Activated T-cell treated with anti-CD3 and anti-CD28 coated beads for 24 hours (primary cell): ENCODE measurements at places on chromosomes 6 and 20.

- DNase-seq = no peak
These were observed 335.5 kb upstream of the NOX3 start for GRCh38 chr6:155791186-155791585.

DNA sequence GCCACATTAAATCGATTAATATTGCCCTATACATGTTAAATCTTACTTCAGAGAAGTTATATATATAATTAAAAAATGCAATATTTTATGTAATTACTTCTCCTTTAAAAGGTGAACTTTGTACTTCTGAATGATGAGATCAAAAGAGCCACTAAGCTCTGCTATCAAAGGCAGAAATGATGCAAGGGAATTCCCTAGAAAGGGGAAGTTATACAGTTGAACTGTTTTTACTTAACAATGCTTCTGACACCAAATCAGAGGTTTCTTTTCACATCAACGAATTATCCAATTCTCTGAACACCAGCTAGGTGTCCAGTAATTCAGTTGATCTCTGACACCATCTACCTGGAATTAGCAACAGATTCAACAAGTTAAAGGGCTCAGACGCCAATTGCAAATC lies 319.9 kb upstream of the TSHZ2 start:
- no peak for DNase-seq

GRCh38 chr20:7637184-7637583 lies 303.1 kb downstream of the HAO1 start:
- DNase-seq = no peak

- no peak for DNase-seq
These were observed 296.3 kb upstream of the JAG1 start for GRCh38 chr20:10970109-10970508.

DNA sequence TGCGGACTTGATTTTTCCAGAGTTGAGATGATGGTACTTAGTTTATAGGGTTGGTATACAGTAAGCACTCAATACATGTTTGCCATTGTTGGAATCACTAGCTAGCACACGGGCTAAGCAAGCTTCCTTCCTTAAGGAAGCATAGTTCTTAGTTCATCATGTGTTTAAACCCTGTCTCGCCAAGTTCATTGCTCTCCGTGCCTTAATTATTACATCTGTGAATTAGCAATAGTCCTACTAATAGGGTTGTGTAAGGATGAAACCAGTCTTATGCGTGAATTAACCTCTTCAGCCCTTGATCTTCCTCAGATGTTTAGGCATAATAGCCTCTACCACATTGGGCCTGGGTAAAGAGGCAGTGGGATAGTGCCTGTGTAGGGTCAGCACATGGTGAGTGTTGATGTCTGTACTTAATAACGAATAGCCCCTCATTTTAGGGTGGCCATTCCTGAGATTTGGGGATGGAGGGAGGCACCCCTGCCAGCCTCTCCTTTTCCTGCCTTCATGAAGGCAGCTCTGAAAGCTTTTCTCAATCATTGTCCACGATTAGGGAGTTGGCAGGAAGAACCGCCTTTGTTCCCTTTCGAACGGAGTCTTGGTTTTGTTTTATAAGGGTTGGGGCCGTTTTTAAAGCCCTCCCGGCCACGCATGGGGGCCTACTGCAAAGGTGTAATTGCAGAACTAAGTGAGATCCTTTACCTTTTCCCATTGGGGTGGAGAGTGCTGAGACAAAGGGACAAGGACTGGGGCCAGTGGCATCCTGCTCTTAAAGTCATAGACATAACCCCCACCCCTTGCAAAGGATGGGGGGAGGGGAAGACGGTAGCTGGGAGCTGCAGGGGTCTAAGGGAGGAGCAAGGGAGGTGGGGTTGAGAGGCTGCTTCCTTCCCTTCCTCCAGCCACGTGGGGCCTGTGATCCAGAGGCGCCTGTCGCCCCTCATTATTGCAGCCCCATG lies 2.1 kb downstream of the DNMT3B start:
- DNase-seq = no peak

DNA sequence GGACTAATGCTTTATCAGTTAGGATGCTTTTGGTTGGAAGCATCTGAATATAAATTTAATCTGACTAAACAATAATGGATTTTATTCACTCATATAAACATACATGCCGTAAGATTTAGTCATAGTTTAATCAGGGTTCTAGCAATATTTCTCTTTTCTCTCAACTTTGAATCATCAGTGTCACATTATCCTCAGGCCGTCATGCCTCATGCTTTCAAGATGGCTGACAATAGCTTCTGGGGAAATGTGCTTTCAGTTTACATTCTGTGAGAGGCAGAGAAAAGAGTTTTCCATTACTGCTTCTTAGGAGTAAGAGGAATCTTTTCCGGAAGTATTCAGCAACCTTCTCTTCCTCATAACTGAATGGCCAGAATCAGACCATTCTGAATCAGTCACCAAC lies 162.2 kb downstream of the GJA1 start:
- no peak for DNase-seq

GRCh38 chr6:103729658-103730057 lies 1130.1 kb downstream of the HACE1 start:
- DNase-seq = no peak

DNA sequence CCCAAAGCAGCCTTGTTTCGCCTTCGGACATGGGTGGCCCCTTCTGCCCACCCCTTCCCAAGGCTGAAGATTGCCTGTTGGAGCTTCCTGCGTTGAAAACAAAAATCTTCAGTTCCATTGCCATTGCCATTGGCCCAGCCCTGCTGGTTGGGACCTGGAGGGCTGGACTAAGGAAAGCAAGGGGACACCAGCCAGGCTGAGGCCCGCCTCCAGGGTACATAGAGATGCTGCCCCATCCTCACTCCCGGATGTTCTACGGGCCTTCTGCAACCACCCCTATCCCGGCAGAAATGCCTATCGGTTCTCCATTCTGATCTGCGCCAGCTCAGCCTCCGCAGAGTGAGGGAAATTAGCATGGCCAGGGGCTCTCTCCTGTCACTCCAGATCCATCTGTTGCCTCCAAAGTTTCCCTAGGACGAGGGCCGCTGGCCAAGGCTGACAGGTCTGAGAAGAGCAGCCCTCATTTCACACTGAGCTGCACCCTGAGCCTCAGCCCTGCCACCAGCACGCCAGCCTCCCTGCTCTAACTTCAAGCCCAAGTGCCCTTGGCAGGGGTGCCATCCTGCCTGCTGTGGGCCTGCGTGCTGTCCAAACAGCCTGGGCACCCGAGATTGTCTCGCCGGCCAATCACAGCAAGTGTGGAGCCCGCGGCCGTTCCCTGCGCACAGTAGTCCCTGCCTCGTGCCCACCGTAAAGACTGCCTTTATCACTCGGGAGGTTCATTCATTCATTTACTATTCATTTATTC lies 13.4 kb upstream of the STX16 start:
- DNase-seq = no peak
